ENCODE measurements at places on chromosomes 2 and 18. TPM values are rescaled to one million over a fixed set of nuclear protein-coding genes. Genes with fewer than 3 reads are reported as not detected.
A peak's percentile ranks its signal among the peaks of the same experiment; 100 is the strongest.

DNA sequence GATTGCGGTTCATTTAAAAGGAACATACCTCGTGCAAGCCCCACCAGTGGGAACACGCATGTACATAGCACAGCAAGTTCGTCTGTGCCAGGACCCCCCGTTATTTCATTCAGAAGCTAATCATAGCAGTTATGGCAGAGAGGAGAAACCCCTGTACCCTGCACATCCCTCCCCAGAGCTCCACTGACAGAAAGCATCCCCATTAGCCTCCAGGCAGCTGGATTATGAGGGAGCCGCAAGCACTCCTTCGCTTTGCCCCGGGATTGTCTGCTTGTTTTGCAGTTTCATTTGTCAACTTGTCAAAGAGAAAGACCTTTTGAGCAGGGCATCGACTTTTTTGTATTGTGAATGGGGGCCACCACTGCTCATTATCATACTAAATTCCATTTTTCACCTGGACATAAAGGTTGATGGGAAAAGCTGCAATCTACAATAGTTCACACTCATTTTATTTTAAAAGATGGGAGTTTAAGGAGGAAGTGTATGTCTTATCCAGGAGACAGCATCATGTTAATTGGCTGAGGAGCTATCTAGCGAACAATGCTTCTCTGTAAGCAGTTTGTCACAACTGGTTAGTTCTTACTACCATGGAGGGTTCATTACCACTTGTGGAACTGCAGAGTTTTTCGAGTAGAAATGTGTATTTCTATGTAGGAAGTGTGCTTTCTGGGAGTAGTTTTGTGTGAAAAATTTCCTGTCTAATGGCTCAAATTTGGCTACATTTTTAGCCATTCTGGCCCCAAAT is 255.3 kb downstream of the THSD7B start:
- no peak for DNase-seq

DNA sequence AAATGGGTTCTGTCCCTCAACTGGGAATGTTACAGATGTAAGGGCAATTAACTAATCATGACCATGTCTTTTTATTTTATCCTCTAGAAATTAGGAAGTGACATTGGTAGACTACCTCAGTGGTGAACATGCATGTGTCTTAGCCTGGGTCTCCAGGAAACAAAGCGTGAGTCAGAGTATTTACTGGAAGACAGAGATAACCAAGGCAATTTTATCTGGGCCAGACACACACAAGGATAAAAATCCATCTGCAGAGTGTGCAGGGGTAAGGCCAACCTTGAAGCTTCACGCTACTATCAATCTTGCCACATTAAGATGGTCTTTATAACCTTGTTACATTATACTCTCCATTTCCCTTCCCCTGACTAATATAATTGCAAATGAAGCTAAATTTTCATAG is 487.5 kb downstream of the SUCLG1 start:
- no peak for DNase-seq

DNA sequence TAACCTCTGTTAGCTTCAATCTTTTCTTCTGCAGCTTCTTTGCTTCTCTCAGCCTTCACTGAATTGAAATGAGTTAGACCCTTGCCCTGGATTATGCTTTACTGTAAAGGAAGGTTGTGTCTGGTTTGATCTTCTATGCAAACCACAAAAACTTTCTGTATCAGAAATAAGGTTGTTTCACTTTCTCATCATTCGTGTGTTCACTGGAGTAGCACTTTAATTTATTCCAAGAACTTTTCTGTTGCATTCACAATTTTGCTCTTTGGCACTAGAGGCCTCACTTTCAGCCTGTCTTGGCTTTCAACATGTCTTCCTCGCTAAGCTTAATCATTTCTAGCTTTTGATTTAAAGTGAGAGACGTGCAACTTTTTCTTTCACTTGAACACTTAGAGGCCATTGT is 365.3 kb downstream of the TDRD15 start:
- DNase-seq, result no peak

- DNase-seq, result no peak
Measured at GRCh38 chr2:96248624-96249023, 17.2 kb downstream of the TMEM127 start.

DNA sequence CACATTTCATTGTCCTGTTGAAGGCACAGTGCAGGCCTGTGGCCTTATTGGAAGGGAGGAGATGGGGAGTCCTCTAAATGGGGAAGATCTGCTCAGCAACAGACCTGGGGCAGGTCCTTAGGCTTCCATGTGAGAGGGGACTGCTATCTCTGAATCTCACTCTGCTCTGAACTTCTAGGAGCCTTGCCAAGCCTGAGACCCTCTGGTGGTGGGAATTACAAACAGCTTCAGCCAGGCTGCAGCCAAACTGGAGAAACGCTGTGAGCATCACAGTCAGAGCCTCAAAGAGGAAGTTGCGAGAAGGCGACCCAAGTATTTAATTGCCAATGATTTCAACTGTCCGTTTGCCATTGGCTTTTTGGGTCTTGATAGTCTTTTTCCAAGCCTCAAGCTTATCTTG is 66.8 kb upstream of the MC2R start:
- DNase-seq, result no peak

DNA sequence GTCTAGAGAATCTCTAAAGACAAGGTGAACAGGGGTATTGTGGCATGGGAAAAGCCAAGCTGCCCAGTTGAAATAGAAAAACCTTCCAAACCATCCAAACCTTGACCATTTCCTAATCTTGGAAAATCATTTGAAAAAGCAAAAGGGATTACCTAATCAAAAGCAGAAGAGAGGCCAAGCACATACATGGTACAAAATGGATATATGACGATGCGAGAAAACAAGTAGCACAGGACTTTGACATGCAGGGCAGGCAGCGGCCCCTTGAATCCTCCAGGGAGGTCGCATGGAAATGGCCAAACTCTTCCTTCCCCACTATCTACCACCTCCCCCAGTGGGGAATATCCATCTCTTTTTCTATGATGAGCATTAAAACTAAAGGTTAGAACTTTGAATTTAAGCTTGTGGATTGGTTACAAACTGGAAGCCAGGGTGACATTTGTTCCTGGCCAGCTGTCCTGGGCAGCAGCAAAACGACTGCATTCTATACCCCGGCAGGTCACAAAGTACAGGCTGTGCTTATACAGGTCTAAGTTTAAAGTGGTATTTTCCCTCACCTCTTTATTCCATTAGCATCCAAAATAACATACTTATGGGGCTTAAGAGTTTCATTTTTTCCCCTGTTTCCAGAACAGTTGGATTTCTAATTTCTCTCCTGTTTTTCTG is 24.7 kb downstream of the MYOM1 start:
- no peak for DNase-seq

GRCh38 chr18:39761273-39761672 is 2193.8 kb upstream of the PIK3C3 start:
- no peak for DNase-seq

DNA sequence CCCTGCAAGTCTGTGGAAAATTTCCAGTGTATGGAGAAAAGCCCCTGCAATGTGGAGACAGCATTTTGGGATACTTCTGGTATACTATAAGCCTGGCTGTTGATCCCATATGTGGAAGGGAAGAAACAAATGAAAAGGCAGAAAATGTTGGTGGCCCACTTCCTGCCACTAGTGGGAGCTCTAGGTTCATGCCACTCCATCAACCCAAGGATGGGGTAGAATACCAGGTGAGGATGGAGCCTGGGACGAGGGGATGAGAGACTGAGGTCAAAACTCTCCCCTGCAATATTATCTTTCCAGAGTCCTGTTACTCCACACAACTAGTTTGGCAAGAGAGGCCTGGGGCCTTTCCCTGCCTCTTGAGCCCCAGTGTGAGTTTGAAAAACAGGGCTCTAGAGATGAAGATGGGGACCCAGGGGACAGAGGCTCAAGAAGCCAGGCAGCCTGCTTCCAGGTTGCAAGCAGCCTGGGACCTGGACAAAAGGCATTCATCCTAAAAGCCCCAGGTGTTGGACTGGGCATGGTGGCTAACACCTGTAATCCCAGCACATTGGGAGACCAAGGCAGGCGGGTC is 31.9 kb downstream of the BMP10 start:
- peak; percentile 21 for DNase-seq

DNA sequence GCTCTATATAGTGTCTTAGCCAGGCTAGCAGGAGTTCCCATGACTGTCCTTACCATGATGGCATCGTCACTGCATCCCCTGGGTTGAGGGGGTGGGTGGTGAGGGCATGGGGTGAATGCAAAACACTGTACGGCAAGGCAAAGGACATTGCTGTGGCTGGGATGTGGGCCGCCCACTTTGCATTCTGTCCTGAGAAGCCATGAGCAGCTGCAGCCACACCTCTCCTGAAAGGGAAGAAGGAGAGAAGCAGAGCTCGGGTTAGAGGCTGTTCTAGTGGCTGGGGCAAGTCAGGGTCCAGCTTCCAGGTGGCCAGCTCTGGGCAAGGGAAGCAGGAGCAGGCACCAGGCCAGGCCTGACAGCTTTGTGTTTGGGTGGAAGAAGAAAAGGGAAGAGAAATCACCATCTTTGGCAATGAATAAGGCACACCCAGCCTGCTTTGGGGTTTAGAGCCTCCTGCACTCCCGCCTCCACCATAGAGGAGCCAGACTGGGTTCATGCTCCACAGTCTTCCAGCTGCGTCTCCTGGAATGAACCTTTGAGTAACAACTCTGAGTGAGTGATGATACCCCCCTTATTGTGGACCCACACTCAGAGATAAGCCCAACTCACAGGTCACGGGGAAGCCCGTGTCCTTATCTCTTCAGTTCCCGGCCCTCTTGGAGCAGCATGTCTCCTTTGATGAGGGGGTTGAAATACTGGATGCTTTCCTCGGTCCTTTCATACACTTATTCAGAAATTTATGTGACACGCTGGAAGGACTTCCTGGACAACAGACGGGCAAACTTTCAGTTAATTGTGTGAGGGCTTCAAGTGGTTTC is 63.4 kb downstream of the INPP4A start:
- no peak for DNase-seq

DNA sequence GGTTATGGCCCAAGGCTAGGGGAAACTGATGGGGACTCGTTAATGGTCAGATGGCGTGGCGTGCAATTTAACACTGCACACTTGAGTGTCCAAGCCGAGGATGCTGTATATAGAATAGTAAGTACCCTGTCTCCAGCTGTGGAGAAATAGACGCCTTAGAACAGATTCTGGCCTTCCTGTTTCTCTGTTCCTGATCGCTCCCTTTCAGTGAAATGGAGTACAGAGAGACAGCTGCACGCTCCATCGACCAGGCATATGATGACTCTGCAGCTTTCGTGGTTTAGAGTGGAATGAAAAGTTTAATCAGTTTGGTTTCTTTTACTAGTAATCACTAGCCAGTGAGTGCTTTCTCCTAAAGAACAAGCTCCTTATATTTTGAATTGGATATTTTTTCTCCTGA is 213.4 kb downstream of the NEDD4L start:
- DNase-seq, result peak; percentile 70

DNA sequence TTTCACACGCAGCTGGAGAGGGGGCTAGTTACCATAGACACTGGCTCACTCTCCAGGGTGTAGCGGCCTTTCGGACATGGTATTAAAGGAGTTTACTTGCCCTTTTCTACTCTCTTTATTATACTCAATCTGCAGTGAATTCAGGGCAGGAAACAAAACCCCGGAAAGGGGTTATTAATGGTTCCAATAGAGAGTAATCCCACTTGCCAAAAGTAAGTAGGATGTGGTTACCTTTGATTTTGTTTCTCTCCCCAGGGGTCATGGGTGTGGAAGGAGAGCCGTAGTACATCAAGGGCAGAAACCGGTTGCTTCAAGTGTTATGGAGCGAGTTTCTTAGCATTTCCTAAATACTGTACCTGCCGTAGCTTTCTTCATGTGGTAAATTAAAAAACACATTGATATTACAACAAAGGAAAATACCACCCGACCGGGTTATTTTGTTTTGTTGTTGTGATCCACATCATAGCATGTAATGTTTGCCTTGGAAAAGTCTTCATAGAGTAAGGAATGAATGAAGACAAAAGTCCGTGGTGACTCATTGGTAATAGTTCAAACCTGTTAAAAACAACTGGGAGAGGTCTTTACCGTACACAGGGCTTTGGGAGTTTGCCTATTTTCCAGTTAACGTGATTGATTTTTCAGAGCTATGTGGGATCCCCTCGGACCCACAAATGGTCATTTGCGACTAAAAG is 71.5 kb downstream of the SLC4A3 start:
- peak; percentile 41 for DNase-seq

DNA sequence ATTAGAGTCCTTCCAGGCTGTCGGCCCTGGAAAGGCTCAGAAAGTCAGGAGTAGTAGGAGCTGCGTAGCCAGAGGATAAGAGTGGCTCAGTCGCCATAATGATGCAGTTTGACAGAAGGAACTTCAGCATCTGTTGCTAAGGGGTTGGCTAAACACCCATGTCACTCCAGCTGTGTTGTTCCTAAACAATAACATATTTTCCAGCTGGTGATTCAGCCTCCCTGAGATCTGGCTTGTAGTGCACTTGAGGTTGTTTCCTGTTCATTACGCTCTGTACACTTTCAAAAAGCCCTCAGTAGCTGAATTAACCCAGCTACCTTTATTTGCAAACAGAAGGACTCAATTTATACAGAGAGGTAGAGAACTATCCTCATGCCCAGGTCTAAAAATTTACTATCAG is 39.7 kb upstream of the EPAS1 start:
- peak; percentile 35 for DNase-seq

DNA sequence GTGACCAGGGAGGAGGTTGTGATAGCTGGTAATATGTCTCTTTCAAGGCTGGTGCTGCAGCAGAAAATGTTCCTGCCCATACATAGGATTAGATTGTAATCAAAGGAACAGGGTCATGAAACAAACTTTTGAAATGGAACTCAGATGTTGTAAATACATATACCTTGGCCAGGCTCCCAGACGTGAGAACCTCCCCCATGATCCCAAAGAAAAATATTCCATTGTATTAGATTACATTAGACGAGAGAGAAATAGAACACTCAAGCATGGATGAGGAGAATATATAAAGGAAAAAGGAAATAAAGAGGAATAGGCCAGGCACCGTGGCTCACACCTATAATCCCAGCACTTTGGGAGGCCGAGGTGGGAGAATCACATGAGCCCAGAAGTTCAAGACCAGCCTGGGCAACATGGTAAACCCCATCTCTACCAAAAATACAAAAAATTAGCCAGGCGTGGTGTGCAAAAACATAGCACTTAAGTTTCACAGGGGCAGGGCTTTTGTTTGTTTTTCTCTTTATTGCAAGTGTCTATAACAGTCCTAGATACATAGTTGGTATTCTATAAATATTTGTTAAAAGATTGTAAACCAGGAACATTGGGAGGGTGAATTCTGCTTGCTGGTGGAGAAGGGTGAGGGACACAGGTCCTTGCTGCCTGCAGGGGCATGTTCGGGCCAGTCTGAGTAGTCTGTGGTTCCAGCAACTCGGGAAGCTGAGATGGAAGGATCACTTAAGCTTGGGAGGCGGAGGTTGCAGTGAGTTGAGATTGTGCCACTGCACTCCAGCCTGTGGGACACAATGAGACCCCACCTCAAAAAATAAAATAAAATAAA is 52.8 kb downstream of the RPL37A start:
- DNase-seq, result no peak

SDC1 gene
- total RNA-seq, result 83.3 TPM

CCL20 gene
- total RNA-seq, result not detected

LOXL3 gene
- 43.9 TPM for total RNA-seq

SNTG2 gene
- total RNA-seq, result not detected

TEKT4 gene
- not detected for total RNA-seq

CNGA3 gene
- total RNA-seq, result not detected

All from M059J (cell line).